ENCODE measurements at places on chromosomes 11 and 22. TPM values are rescaled to one million over a fixed set of nuclear protein-coding genes. Genes with fewer than 3 reads are reported as not detected.

FAT3 gene
- total RNA-seq: 0.23 TPM

DNA sequence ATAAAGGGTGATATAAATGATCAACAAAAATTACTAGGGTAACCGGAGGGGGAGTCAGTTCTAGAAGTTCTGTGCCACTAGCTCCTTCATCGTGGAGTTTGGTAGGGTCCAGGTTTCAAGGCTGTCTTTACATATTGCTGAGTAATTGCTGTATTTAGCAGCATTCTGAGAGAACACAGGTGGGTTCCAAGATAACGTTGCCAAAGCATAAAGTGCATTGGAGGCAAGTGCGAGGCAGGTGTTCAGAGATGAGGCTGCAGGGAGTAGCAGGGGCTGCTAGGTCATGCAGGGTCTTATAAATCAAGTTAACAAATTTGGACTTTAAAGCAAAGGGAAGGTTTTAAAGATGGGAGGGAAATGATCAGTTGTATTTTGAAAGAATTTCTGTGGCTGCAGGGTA, 17.8 kb downstream of the SGSM3 start:
- no peaks in the 10 kb centered on the region for H3K27me3 ChIP-seq
- H3K4me1 ChIP-seq: peaks cover 39% of the 10 kb centered on the region
- H3K27ac ChIP-seq: no peak overlapping the region
- no peak overlapping the region for H3K4me3 ChIP-seq
- no peaks in the 10 kb centered on the region for H3K36me3 ChIP-seq

DNA sequence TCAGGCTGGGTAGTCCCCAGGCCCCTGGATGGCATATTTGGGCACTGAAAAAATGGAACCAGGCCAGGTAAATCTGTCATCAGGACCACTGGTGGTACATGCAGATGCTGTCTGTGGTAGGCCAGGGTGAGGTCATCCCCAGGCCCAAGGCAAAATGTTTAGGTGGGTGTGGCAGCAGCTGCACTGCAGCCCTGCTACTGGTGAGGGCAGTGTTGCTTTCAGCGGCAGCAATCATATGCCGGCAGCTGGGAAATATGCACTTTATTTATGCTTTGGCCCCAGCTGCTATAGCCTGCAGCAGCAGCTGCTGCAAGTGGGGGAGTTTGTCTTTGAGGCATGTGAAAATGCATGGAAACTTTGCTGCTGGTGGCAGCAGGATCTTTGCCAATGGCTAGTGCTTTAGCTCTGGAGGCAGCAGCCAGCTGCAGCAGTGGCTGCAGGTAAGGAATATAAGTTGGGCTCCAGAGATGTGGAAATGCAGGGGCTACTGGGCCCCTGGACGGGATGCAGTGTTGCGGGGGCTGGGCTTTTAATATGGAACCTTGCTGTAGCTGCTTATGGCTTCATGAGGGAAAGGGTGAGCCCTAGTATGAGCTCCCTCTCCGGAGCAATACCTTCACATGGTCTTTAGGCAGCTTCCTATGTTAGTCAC, 365.7 kb upstream of the CADM1 start:
- peaks cover 13% of the 10 kb centered on the region for H3K27me3 ChIP-seq
- H3K4me1 ChIP-seq: peaks cover 8% of the 10 kb centered on the region
- H3K4me3 ChIP-seq: no peak overlapping the region
- H3K36me3 ChIP-seq: no peaks in the 10 kb centered on the region

- no peak for DNase-seq
- no peaks in the 10 kb centered on the region for H3K36me3 ChIP-seq
- peak overlapping the region; percentile 36 for H3K27ac ChIP-seq
- H3K4me3 ChIP-seq: no peak overlapping the region
Observed at GRCh38 chr11:75576017-75576416, 14.0 kb downstream of the SERPINH1 start.

- peak; percentile 59 for DNase-seq
- no peak overlapping the region for H3K4me3 ChIP-seq
- H3K27ac ChIP-seq: no peak overlapping the region
- no peaks in the 10 kb centered on the region for H3K27me3 ChIP-seq
Observed at GRCh38 chr22:48889209-48889830, 938.4 kb downstream of the BRD1 start.

DNA sequence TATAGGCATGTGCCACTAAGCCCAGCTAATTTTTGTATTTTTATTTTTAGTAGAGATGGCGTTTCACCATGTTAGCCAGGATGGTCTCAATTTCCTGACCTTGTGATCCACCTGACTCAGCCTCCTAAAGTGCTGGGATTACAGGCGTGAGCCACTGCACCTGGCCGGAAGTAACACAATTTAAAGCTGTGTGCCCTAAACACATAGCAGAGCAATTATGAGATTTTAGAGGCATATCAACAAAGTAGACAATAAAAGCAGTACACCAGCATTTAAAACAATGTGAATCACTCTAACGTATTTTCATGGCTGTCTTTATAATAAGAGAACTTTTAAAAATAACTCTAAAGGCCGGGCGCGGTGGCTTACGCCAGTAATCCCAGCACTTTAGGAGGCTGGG, 42.4 kb downstream of the PRR14L start:
- peaks cover 100% of the 10 kb centered on the region for H3K36me3 ChIP-seq
- no peaks in the 10 kb centered on the region for H3K4me1 ChIP-seq
- no peak overlapping the region for H3K4me3 ChIP-seq
- no peaks in the 10 kb centered on the region for H3K27me3 ChIP-seq

GRCh38 chr22:27670701-27671412, 130.7 kb downstream of the MN1 start:
- no peaks in the 10 kb centered on the region for H3K27me3 ChIP-seq
- no peaks in the 10 kb centered on the region for H3K36me3 ChIP-seq
- no peak overlapping the region for H3K27ac ChIP-seq
- peak; percentile 72 for DNase-seq
- H3K4me1 ChIP-seq: peaks cover 6% of the 10 kb centered on the region
- no peak overlapping the region for H3K4me3 ChIP-seq

C11orf87 gene
- not detected for total RNA-seq

GRCh38 chr11:36109850-36110606, 166.2 kb downstream of the LDLRAD3 start:
- H3K36me3 ChIP-seq: no peaks in the 10 kb centered on the region
- H3K27ac ChIP-seq: no peak overlapping the region
- H3K4me1 ChIP-seq: no peaks in the 10 kb centered on the region
- no peak for DNase-seq

- peaks cover 37% of the 10 kb centered on the region for H3K4me1 ChIP-seq
- H3K36me3 ChIP-seq: no peaks in the 10 kb centered on the region
- peak overlapping the region; percentile 92 for H3K4me3 ChIP-seq
- DNase-seq: no peak
- no peaks in the 10 kb centered on the region for H3K27me3 ChIP-seq
Observed at GRCh38 chr11:47175746-47176327, 842 bp downstream of the ARFGAP2 start.

DNA sequence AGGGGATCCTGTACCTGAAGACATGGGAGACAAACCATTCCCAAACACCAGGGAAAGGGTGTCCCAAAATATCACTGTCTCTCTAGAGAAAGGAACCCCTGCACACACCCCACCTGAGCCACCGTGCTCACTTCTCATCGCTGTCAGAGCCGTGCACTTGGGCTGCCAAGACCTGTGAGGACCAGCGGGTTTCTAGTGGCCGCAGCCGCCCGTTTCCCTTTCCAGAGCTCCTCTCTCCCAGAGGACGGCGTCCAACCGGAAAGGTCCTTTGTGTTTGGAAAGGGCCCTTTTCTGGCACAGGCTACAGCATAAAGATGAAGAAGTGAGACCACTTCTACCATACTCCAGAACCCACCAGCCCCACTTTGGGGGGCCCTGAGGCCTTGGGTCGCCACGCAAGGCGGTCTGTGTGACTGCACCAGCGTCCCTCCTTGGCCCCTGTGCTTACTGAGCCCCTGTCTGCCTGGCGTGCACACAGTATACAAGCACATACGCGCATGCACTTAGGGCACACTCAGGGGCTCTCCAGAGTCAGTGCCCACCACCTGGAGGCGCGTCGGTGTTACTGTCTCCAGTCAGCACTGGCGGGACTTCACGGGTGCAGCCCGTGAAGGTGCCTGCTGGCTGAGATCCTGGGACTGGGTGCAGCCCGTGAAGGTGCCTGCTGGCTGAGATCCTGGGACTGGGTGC, 381.8 kb downstream of the TBC1D22A start:
- H3K36me3 ChIP-seq: peaks cover 29% of the 10 kb centered on the region
- no peak for DNase-seq
- no peak overlapping the region for H3K4me3 ChIP-seq
- H3K27me3 ChIP-seq: no peaks in the 10 kb centered on the region
- no peak overlapping the region for H3K27ac ChIP-seq

RBMXL2 gene
- 0.52 TPM for total RNA-seq

GRCh38 chr11:33211580-33211979, 45.6 kb upstream of the HIPK3 start:
- H3K27ac ChIP-seq: peak overlapping the region; percentile 84
- no peak overlapping the region for H3K4me3 ChIP-seq
- peaks cover 37% of the 10 kb centered on the region for H3K4me1 ChIP-seq
- H3K27me3 ChIP-seq: no peaks in the 10 kb centered on the region
- H3K36me3 ChIP-seq: no peaks in the 10 kb centered on the region

DNA sequence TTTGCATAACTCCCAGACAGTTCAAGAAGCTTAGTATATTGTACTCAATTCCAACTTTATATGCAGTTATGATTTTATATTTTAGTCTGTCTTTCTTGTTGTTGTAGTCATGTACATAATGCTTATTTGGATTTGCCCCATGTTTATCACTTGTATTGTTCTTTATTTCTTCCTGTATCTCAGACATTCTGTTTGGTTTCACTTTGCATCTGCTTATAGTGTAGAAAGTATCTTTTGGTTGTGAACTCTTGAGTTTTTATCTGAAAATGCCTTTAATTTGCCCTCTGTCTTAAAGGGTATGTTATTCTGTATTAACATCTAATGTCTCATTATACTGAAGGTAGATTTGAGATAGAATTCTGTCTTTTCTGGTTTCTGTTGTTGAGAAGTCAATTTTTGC, 275.4 kb downstream of the DYNC2H1 start:
- H3K36me3 ChIP-seq: no peaks in the 10 kb centered on the region
- no peaks in the 10 kb centered on the region for H3K4me1 ChIP-seq
- DNase-seq: no peak
- H3K27ac ChIP-seq: no peak overlapping the region
- no peak overlapping the region for H3K4me3 ChIP-seq
- no peaks in the 10 kb centered on the region for H3K27me3 ChIP-seq

DNA sequence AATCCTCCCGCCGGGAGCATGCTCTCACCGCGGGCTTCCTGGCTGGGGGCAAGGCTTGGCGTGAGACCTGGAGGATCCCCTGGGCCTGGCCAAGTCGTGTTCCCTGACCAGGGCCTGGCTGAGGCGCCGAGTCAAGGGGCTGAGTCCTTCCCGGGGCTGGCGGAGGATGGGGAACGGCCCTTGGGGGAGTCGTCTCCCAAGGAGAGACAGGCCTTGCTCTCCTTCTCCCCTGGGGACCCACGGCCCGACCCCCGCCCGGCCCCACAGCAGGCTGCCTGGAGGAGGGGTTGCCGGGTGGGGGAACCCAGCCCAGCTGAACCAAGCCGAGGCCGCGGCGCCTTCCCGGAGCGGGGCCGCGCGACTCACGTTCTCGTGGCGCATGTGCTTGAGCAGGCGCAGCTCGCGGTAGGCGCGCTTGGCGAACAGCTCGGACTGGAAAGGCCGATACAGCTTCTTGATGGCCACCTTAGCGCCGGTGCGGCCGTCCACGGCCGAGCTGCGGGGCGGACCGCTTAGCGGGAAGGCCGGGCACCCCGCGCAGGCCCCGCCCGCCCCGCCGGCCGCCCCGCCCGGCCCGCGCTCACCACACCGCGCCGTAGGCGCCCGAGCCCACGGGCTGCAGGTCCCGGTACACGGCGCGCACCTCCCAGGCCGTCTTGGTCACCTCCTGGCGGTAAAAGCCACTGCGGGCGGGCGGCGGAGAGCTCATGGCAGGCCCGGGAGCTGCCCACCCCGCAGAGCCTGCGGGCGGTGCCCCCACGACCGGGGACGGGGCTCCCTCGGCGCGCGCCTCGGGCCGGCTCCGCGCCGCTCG, 475 bp downstream of the MAPK12 start:
- DNase-seq: no peak
- H3K36me3 ChIP-seq: no peaks in the 10 kb centered on the region
- peaks cover 5% of the 10 kb centered on the region for H3K4me1 ChIP-seq
- no peak overlapping the region for H3K27ac ChIP-seq

SCN4B gene
- 0.23 TPM for total RNA-seq

RBX1 gene
- total RNA-seq: 40.1 TPM

DNA sequence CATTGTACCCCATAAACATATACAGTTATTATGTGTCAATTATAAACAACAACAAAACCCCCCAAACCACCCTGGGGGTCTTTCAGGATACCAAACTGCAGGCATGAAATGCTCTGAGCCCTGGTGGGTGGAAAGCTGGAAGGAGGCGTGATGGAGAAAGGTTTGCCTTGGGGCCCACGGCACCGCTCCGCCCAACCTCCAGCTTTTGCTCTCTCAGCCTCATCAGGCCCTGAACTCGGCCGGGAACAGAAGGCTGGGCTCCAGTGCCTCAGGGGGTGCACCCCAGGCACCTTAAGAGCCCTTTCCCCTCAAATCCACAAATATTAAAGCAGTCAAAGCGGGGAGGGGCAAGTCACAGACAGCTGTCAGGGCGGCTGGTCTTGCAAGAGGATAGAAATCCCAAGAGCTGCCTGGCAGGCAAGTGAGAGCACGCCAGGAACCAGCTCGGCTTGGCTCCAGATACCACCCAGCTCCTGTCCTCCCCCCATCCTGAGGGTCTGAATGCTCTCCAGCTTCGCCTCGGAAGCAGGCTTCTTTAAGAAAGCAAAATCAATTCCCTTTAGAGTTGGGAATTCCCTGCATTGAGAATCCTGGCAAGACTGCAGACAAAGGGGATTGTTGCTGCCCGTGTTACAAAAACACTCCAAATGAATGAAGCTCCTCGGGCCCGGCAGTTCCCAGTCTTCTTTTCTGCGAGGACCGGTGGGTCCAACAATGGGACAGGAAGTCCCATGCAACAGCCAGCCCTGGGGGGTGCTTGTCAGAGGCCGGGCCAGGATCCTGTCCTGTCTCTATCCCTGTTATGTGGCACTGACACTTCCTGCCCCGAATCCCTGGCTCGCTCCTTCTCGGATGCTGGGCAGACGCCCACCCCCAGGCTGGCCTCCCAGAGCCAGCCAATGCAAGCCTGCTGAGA, 80.8 kb downstream of the NAT10 start:
- no peaks in the 10 kb centered on the region for H3K27me3 ChIP-seq
- no peaks in the 10 kb centered on the region for H3K4me1 ChIP-seq
- H3K4me3 ChIP-seq: no peak overlapping the region
- no peak for DNase-seq
- H3K27ac ChIP-seq: no peak overlapping the region
- H3K36me3 ChIP-seq: no peaks in the 10 kb centered on the region

DNA sequence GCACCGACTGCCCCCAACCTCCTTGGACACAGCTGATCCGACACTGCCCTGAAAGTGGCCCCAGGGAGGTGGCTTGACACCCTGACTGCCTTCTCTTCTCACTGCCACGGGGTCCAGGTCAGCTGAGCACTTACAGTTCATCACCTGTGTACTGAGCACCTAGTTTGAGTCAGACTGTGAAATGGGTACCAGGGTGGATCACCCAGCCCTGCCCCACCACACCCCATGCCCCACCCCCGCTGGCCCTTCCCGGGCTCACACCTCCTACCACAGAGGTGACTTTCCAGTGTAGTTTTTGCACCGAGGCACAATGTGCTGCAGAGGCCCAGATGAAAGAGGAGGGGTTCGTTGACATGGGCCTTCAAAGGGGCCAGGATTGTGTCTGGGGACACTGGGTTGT, 59.5 kb downstream of the PRDM11 start:
- H3K27me3 ChIP-seq: no peaks in the 10 kb centered on the region
- no peak for DNase-seq
- H3K27ac ChIP-seq: no peak overlapping the region
